ENCODE measurements at places on chromosomes 7 and 10.

- no peaks in the 10 kb centered on the region for H3K27me3 ChIP-seq
- no peak for DNase-seq
- no peaks in the 10 kb centered on the region for H3K36me3 ChIP-seq
- H3K4me1 ChIP-seq: no peaks in the 10 kb centered on the region
- H3K4me3 ChIP-seq: no peak within 1 kb of the TSS
Measured at GRCh38 chr10:80132299-80133139, at the start of gene PLAC9. TSS of gene PLAC9 (plus strand) at chr10:80132730. CDS start at chr10:80132763, 33 bp downstream.

- H3K27ac ChIP-seq: peak overlapping the region; percentile 76
- no peaks in the 10 kb centered on the region for H3K36me3 ChIP-seq
- no peak overlapping the region for H3K4me3 ChIP-seq
- peaks cover 8% of the 10 kb centered on the region for H3K4me1 ChIP-seq
Measured at GRCh38 chr10:90642650-90643049, 215.2 kb downstream of the HTR7 start.

DNA sequence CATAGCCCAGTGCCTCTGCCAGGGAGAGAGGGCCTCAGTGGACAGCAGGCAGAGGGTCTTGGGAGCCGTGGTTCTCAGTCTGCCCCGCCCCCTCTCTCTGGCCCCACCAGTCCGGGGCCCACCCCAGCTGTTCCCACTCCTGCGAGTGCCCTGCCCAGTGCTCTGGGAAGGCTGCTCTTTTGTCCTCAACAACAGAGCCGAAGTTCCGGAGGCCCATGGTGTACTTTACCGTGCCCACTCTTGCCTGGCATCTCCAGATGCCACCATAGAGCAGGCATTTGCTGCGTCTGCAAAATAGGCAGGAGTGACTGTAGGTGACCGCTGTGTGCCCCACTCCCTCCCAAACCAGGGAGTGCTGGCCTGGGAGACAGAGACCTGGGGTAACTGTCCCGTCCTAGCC is 29.3 kb upstream of the PCBD1 start:
- H3K36me3 ChIP-seq: no peaks in the 10 kb centered on the region
- H3K4me1 ChIP-seq: no peaks in the 10 kb centered on the region
- no peaks in the 10 kb centered on the region for H3K27me3 ChIP-seq
- H3K27ac ChIP-seq: no peak overlapping the region

DNA sequence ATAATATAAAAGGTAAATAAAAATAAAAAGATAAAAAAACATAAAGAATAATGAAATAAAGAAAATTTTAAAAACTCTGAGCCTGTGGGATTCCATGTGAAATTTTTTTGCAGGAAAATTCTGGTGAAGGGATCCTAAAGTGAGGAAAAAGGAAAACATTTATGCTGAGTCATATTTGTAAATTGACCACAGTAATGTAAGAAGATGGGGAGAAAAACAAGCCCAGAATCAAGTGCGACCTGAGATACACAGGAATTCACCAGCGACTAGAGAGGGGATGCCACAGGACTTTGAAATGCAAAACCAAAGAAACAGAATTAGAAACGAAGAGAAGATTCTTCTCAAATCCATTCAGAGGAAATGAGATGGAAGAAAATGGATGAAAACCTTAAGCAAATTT is 133.8 kb upstream of the PFKP start:
- no peaks in the 10 kb centered on the region for H3K27me3 ChIP-seq
- no peaks in the 10 kb centered on the region for H3K36me3 ChIP-seq
- no peaks in the 10 kb centered on the region for H3K4me1 ChIP-seq
- no peak overlapping the region for H3K27ac ChIP-seq
- no peak for DNase-seq
- H3K4me3 ChIP-seq: no peak overlapping the region

- no peaks in the 10 kb centered on the region for H3K4me1 ChIP-seq
- no peaks in the 10 kb centered on the region for H3K27me3 ChIP-seq
- H3K27ac ChIP-seq: no peak overlapping the region
- no peak overlapping the region for H3K4me3 ChIP-seq
- no peaks in the 10 kb centered on the region for H3K36me3 ChIP-seq
Measured at GRCh38 chr7:21108182-21108581, 319.7 kb upstream of the SP4 start.

DNA sequence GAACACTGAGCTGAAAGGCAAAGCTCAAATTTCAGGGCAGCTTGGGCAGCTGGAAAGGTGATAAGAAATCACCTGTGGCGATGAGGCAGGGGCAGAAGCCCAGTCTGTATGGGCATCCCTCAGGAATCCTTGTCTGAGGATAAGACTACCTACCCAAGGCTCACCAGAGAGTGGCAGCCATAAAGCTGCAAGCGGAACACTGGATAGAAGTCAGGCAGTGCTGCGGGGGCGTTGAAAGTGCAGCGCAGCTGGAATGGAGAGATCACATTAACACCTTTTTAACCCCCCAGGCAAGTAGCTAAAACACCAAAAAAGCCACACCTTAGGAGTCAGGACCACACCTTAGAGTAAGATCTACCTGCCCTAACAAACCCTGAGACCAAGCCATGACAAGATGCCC is 38.2 kb downstream of the ABCB5 start:
- H3K4me1 ChIP-seq: no peaks in the 10 kb centered on the region
- H3K27me3 ChIP-seq: no peaks in the 10 kb centered on the region
- H3K36me3 ChIP-seq: no peaks in the 10 kb centered on the region
- DNase-seq: no peak
- H3K27ac ChIP-seq: no peak overlapping the region

- no peak overlapping the region for H3K4me3 ChIP-seq
- no peaks in the 10 kb centered on the region for H3K27me3 ChIP-seq
Measured at GRCh38 chr7:44765579-44766415, 17.1 kb downstream of the ZMIZ2 start.

- no peaks in the 10 kb centered on the region for H3K27me3 ChIP-seq
- DNase-seq: no peak
- no peak overlapping the region for H3K27ac ChIP-seq
- no peaks in the 10 kb centered on the region for H3K36me3 ChIP-seq
- H3K4me3 ChIP-seq: no peak overlapping the region
- H3K4me1 ChIP-seq: no peaks in the 10 kb centered on the region
Measured at GRCh38 chr10:71133710-71134686, 78.4 kb upstream of the UNC5B start.

DNA sequence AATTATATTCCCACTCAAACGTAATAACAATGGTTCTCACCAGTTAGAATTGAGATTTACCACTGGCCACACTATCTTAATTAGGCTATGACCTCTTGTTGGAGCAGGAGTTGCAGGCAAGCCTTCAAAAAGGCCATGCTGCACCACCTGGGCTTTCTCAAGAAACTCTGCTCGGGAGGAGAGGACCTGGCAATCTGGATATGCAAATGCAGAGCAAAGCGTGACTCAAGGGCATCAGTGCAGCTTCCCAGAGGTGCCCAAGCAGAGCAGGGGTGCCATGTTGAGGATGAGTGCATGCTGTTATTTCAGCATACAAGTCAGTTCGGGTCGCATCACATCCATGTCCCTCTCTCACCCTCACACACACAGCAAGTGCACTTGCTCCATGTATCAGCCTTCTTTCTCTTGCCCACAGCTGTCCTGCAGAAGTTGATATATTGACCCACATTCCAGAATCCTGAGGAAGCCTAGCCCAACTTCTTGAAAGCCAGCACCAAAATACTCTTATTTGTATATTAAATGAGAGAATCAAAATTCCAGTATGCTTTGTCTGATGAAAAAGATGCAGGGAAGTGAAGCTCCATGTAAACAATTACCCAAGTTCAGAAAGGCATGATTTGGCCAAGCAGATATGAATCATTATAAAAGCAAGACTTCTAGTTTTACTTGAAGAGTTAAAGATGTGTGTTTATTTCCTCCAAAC is 55.7 kb upstream of the IL6 start:
- no peaks in the 10 kb centered on the region for H3K27me3 ChIP-seq
- H3K27ac ChIP-seq: no peak overlapping the region
- DNase-seq: no peak

DNA sequence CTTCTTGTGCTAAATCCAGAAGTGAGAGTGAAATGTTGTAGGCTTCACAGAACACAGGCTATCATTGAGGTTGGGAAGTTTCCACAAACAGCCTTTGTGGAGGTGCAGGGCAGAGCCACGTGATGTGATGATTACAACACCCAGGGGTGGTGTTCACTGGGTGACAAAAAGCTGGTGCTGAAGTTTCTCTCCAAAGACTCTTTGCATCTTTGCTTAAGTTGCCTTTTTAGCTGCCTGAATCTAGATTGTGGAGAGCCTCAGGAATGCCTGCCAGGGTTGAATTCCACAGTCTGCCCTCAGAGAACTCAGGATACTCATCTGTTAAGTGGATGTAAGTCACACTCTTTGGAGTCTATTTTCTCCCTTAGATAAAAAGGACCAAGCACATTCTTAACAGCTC is 56.3 kb downstream of the PLXNA4 start:
- no peak overlapping the region for H3K4me3 ChIP-seq
- H3K27me3 ChIP-seq: no peaks in the 10 kb centered on the region
- H3K4me1 ChIP-seq: no peaks in the 10 kb centered on the region
- H3K27ac ChIP-seq: no peak overlapping the region

- no peaks in the 10 kb centered on the region for H3K4me1 ChIP-seq
- H3K36me3 ChIP-seq: no peaks in the 10 kb centered on the region
- DNase-seq: no peak
- no peaks in the 10 kb centered on the region for H3K27me3 ChIP-seq
- H3K27ac ChIP-seq: no peak overlapping the region
- no peak overlapping the region for H3K4me3 ChIP-seq
Measured at GRCh38 chr10:104209575-104210198, 22.5 kb downstream of the CFAP43 start.

DNA sequence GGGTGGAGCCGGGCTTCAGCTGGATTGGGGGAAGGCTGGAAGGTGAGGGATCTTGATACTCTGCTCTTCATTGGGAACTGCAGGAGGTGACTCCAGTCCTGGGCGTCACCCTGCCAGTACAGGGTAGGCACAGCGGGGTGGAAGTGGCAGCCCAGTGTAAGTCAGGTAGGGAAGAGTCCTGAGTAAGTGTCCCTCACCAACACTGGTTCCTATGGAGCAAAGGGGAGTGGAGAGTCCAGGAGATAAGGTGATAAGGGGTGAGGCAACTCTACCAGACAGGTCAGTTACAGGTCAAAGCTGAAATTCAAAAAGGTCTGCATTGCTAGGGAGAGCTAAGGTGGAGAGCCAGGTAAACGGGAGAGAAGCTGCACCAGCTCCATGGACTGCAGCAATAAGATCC is 145.6 kb upstream of the NFE2L3 start:
- no peak overlapping the region for H3K4me3 ChIP-seq
- H3K27me3 ChIP-seq: no peaks in the 10 kb centered on the region
- no peak for DNase-seq
- H3K36me3 ChIP-seq: no peaks in the 10 kb centered on the region

GRCh38 chr10:33665501-33665900 is 331.0 kb upstream of the NRP1 start:
- H3K27me3 ChIP-seq: no peaks in the 10 kb centered on the region
- H3K36me3 ChIP-seq: no peaks in the 10 kb centered on the region
- no peak overlapping the region for H3K4me3 ChIP-seq
- no peaks in the 10 kb centered on the region for H3K4me1 ChIP-seq
- no peak overlapping the region for H3K27ac ChIP-seq
- DNase-seq: no peak

DNA sequence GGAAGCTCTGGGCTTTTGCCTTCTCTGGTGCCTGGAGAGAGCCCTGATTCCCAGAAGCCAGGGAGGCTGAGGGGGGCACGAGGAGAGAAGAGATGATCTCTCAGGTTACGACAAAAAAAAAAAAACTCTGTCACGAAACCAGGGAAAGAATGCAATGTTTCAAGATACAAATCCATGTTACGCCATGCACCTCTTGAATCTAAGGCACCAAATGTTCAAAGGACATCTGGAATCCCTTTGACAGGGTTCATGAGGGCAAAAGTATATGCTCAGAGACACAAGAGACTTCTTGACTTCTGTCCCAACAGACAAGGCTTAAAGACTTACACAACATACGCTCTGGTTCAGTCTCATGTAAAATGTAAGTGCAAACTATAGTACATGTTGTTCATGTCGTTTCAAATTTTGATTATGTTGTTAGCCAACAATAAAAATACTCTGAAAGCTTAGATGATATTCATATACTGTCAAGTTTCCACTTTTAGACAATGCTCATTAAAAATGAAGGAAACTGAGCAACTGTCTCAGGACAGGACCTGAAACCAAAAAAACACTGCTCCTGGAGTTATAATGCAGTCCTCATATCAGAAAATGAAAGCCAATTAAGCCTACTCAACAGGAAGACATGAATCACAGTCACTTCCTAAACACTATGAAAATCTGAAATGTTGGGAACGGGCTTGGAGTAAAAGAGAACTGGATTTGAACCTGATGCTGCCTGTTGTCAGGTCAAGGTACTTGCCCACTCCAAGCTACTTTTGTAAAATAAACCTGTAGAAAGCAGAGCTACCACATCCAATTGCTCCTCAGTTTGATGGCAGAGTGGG is 72.3 kb downstream of the CHCHD3 start:
- no peaks in the 10 kb centered on the region for H3K4me1 ChIP-seq
- no peak overlapping the region for H3K4me3 ChIP-seq

DNA sequence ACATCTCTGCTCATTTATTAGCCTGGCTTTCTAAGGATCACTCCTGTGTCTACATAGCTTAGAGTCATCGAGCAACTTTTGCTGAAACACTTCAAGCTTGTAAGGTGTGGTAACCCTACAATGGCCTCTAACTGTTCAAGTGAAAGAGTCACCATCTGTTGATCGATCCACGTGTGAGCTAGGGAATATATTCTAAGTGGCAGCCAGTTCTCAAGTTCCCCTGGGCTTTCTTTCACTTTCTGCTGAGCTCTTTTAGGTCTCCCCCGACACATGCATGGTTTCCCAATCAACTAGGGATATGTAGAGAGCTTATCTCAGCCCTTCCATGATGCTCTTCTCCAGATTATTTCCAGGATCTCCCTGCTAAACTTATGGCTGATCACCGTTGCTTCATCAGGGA is 15.5 kb downstream of the AOAH start:
- H3K36me3 ChIP-seq: no peaks in the 10 kb centered on the region
- H3K4me1 ChIP-seq: no peaks in the 10 kb centered on the region
- no peak overlapping the region for H3K4me3 ChIP-seq
- no peaks in the 10 kb centered on the region for H3K27me3 ChIP-seq
- DNase-seq: no peak
- no peak overlapping the region for H3K27ac ChIP-seq

- no peak overlapping the region for H3K27ac ChIP-seq
- no peaks in the 10 kb centered on the region for H3K36me3 ChIP-seq
- no peaks in the 10 kb centered on the region for H3K4me1 ChIP-seq
- no peak for DNase-seq
- no peaks in the 10 kb centered on the region for H3K27me3 ChIP-seq
Measured at GRCh38 chr7:126378642-126379041, 874.1 kb downstream of the GRM8 start.

GRCh38 chr7:90461219-90461618 is 8.2 kb upstream of the PTTG1IP2 start:
- DNase-seq: no peak
- H3K4me1 ChIP-seq: no peaks in the 10 kb centered on the region
- no peak overlapping the region for H3K4me3 ChIP-seq
- H3K27me3 ChIP-seq: no peaks in the 10 kb centered on the region
- H3K36me3 ChIP-seq: no peaks in the 10 kb centered on the region

Data from aorta (tissue), 5 donors.